Amygdala (tissue), 56 donors: ENCODE measurements at places on chromosomes 12 and 14.

DNA sequence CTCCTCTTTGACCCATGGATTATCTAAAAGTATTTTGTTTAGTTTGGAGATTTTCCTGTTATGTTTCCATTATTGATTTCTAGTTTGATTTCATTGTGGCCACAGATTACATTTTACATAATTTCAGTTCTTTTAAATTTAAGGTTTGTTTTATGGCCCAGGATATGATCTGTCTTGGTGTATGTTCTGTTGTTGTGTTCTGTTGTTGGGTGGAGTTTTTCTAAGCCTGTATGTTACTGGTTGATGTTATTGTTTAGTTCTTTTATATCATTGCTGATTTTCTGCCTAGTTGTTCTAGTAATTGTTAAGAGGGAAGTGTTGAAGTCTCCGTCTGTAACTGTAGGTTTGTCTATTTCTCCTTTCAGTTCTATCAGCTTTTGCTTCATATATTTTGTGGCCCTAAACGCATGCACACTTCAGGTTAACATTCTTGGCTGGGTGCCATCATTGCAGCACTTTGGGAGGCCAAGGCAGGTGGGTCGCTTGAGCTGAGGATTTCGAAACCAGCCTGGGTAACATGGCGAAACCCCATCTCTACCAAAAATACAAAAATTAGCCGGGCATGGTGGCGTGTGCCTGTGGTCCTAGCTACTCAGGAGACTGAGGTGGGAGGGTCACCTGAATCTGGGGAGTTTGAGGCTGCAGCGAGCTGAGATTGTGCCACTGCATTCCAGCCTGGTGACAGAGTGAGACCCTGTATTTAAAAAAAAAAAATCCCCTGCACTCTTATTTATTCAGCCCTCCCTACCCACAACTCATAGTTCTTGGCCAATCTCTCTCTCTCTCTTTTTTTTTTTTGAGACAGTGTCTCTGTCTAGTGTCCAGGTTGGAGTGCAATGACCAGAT lies 28.1 kb upstream of the CFL2 start:
- DNase-seq: no peak

- DNase-seq: no peak
These were observed 155.3 kb downstream of the TPH2 start for GRCh38 chr12:72093930-72094329.

- no peak for DNase-seq
These were observed 3.0 kb downstream of the FOXA1 start for GRCh38 chr14:37591941-37592481.

- no peak for DNase-seq
These were observed 39.0 kb downstream of the MNAT1 start for GRCh38 chr14:60773558-60773957.

DNA sequence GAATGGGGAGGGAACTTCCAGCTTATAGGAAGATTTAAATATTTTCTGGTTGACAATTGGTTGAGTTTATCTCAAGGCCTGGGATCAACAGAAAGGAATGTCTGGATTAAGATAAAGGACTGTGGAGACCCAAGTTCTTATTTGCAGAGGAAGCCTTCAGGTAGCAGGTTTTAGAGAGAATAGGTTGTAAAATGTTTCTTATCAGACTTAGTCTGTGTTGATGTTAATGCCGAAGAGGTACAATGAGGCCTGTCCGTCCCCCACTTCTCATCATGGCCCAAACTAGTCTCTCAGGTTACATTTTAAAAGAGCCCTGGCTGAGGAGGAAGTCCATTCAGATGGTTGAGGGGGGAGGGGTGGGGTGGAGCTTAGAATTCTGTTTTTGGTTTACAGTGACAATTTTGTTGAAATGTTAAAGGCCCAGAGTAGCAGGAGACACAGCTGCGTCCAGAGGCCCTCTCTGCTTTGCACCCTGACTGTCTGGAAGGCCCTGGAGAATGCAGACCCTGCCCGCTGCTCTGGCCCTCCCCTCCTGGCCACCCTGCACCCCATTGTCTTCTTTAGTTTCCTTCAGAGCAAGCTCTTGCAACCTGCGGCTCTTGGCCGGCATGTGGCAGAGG lies 672.5 kb upstream of the TMEM132C start:
- DNase-seq: no peak

DNA sequence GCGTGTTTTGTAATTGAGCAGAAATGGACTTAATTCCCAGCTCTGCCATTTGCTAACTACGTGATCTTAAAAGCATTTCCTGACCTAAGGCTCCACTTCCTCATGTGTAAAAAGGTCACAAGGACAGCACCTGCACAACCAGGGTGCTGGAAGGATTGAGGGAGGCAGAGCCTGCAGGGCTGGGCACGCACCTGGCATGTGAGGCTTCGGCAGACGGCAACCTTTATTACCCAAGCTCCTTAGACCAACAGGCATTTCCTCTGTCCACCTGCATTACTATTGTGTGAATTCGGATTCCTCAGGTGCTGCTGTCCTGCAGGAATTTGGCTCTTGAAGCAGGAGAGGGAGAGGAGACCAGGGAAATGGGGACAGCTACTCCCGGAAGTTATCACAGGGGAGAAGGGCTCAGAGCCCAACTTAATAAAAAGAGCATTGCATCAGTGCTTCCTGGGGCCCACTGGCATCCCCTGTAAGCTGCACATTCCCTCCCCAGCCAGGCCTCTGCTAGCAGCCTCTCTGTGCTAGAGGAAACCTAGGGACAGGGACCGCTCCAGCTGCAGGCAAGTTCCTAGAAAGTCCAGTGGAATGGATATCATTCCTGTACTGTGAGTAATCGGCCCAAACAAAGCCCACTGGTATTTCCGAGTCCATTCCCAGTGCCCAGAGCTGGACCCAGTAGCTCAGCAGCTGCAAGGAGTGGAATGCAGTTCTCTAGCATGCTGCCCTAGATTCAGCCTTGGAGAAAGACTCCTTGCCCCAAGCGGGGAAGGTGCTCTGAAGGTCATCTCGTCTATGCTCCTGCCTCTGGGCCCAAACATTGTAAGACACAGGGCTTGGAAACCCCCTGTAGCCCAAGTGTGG lies 157.1 kb upstream of the CCND2 start:
- no peak for DNase-seq

DNA sequence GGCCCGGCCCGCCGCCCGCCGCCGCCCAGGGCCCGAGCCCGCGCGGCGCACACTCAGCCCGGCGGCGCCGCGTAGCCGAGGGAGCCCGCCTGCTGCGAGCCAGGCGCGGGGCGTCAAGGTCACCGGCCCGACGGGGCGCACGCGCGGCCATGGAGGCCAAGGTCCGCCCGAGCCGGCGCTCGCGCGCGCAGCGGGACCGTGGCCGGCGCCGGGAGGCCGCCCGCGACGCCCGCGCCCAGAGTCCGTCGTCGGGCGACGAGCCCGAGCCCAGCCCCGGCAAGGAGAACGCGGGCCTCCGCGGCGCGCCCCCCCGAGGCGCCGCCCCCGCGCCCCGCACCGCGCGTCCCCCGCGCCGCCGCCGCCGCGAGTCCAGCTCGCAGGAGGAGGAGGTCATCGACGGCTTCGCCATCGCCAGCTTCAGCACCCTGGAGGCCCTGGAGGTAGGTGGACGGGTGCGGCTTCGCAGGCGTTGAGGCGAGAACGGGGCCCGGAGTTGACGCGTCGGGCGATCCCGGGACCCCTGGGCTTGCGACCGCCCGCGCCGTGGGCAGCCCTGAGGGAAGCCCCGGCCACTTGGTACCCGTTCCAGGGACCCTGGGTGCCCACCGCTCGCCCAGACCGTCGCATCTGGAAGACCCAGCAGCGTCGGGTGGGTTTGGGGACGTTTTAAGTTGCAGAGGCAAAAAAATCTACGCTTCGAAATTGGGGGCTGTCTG lies 629 bp downstream of the FBRSL1 start:
- no peak for DNase-seq

DNA sequence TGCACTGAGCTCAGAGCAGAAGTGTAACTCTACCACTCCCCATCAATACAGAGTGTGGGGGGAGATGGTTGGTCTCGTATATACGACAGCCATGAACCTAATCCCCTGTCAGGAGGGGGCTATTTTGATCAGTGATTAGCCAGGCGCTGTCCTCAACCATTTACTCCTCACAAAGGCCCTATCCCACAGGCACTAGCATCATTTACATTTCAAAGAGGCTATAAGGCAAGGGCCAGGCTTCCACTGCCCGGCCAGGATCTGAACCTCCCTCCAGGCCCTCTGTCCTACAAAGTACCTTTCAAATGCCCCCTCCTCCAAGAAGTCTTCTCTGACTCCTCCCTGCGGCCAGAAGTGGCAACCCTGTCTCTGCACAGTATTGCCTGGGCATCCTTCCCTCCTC lies 74.7 kb downstream of the ITPK1 start:
- no peak for DNase-seq

DNA sequence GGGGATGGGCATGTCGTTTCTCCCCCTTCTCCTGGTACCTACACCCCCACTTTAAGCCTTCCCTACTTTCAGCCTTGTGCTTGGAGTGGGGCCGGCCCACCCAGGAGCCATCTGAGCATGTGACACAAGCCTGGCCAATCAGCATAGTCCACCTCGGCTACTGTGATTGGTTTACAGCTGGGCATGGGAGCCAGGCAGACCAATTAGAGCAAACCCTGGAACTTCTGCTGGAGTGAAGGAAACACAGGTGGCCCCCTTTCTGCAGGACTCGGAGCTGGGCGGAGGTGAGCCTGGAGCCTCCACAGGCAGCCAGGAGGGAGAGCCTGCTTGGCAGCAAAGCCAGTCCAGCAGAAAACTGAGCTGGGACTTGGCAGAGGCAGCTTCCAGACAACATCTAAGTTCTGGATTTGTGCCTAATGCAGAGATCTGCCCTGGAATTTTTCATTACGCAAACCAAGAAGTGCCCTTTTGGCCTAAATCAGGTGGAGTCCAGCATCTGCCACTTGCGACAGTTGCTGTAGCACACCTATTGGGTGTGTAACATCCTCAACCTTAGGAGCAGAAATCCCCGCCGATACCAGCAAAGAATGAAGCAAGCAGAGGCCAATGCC lies 59.5 kb downstream of the SCARB1 start:
- no peak for DNase-seq

GRCh38 chr12:81627336-81628189 lies 131.6 kb downstream of the PPFIA2 start:
- DNase-seq: no peak

- no peak for DNase-seq
These were observed 83.8 kb upstream of the HMGA2 start for GRCh38 chr12:65740506-65740872.
